ENCODE measurements at places on chromosomes 3 and 15.

DNA sequence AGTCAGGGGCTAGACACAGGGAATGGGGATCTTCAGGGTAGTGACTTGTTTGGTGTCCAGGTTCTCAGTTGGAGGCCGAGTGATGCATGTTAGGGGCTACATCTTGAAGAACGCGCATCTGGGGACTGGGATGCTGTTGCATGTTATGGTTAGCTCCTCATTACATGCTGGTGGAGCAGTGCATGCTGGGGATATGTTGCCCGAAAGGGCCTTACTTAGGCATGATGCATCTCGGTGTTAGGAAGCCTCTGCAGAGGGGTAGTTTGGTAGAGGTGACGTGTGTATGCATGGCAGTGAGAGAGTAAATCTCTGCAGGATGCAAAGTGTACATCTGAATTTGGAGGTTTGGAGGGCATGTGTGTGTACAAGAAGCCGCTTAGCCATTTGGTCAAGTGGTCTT is 2.4 kb downstream of the EIF4G1 start:
- no peak for DNase-seq

DNA sequence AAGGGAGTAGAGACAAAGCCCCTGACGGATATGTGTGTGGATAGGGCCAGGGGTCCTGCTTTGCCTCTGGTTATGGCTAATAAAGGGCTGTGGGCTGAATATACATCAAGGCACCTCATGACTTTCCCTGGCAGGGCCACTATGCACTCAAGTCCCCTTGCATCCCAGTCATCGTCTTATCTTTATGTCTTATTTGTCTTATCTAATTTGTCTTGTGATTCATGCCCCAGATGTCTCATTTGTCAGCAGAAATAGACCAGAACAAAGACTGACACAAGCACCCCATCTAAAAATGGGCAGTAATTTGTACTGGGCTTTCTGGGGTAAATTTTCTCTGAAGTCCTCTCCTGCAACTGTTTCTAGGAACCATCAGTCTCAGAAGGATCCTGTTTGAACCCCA is 68.6 kb downstream of the ITGA11 start:
- no peak for DNase-seq

- no peak for DNase-seq
Measured at GRCh38 chr15:39413558-39413957, 167.3 kb upstream of the THBS1 start.

DNA sequence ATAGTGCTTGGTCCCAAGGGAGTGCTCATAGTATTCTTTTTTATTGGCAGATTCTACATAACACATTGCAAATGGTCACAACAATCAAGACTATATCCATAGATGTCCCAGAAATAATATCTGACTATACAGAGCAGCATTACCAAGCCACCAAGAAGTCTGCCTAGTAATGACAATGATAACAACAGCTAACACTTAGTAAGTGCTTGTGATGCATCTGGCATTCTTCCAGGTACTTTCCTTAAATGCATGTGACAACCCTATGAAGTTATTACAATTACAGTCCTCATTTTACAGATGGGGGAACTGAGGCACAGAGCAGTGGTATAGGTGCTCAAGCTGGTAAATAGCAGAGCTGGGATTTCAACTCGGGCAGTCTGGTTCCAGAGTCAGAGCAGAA is 49.6 kb upstream of the ICE2 start:
- DNase-seq: no peak

- no peak for DNase-seq
Measured at GRCh38 chr15:27619204-27619603, 479.9 kb downstream of the OCA2 start.

DNA sequence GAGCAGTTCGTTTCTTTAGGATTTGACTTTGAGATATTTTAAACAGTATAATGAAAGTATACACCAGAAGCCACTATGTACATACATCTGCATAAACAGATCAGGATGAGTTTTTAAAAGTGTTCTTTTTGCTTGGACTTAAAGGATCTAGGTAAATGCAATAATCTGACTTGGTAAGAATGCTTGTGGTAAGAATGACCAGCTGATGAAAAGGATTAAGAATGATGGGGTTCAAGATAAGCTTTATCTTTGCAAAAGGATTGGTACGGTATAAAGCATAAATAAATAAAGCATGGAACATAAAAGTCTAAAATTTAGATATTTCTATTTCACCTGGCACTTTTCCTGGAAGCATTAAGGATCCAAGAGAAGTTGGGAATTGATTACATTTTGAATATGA is 9.8 kb upstream of the MME start:
- DNase-seq: no peak
